ENCODE measurements at places on chromosomes 4 and X.

GRCh38 chrX:151984328-151984727, 9.9 kb upstream of the GABRE start:
- DNase-seq: no peak

- DNase-seq: no peak
These were observed 544.5 kb downstream of the PPP4R3C start for GRCh38 chrX:26918631-26919030.

DNA sequence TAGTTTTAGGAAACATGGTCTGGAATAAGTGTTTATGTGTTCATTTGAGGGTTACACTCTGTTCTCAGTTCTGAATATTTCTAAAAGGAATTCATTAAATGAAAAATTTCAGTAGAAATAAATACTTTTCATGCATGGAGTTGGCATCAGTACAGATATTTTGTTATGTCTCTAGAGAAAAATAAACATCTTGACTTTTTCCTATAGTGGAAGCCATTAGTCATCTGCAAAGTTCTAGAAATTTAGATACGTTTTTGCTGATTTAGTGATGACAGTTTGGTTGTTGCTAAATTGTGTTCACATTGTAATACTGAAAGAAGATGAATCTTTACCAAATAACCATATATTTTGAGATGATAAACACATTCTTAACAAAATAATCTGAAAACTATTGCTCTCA, 268.2 kb upstream of the TEX13A start:
- DNase-seq: no peak

DNA sequence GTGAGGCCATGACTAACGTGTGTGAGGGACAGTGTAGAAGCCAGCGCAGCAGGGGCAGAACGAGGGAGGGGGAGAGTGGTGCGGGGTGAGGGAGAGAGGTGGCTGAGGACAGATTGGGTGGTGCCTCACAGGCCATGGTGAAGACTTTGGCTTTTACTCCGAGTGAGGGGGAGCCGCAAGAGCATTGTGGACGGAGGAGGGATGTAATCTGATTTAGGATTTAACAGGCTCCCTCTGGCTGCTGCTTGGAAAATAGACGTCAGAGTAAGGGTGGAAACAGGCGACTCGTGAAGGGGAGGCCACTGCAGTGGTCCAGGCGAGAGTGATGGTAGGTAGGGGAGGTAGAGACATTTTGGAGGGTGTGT, 13.0 kb downstream of the PPP1R3F start:
- no peak for DNase-seq

GRCh38 chrX:153829799-153830639, at the start of gene PDZD4:
Gene PDZD4, minus strand, starts transcription at chrX:153830544. Its CDS starts 246 bp downstream, at chrX:153830298.
- DNase-seq: peak; percentile 25

GRCh38 chr4:186204103-186204559, 12.8 kb downstream of the CYP4V2 start:
- peak; percentile 73 for DNase-seq

DNA sequence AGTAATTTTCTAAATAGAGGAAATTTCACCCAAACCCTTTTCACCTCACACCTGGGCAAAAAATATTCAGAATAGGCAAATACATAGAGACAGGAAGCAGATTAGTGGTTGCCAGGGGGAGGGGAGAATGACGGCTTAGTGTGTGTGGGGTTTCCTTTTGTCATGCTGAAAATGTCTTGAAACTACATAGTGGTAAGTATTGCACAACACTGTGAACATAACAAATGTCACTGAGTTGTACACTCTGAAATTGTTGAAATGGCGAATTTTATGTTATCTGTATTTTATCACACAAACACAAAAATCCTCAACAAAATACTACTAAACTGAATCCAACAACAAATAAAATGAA, 60.7 kb upstream of the PLAC1 start:
- peak; percentile 58 for DNase-seq

DNA sequence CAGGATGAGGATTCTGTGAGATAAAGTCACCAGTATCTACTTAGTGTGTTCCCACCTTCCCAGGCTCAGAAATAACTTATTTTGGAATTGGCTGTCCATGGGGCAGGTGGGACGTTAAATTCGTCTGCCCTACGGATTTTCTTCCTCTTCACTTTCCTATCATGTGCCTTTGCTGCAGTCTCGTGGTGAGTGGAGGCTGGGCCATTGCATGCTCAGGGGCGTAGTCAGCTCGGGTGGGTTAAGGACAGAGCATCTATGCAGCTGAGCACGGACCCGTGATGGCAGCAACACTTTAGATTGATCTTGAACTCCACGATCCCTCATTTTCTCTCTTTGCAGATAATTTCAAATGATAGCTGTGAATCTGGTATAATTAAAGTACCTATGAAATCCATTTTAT, 51.5 kb downstream of the CLDN22 start:
- DNase-seq: no peak

DNA sequence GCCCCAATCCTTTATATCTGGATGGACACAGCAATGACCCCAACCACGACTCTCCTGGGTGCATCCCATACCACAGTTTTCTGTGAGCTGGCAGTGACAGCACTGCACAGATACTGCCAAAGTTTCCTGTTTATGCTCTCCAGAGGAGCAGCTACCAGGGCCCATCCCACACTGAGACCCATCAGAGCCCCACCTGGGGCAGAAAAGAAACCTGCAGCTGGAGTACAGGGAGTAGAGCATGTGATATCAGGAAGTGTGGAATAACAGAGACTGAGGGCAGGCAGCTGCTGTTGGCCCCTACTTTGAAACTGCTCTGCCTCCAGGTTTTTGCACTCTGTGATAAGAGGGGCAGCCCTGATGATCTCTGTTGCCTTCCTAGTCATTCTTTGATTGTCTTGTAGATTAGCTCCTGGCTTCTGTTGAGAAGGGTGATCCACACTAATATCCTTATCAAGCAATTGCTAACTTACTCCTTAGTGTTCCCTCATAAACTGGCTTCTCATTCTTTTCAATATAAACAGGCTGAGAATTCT, 526.3 kb upstream of the TECRL start:
- DNase-seq: no peak

GRCh38 chr4:30879855-30880598, 159.9 kb downstream of the PCDH7 start:
- no peak for DNase-seq

- DNase-seq: no peak
These were observed 1984.3 kb upstream of the IGFBP7 start for GRCh38 chr4:59094505-59094904.

DNA sequence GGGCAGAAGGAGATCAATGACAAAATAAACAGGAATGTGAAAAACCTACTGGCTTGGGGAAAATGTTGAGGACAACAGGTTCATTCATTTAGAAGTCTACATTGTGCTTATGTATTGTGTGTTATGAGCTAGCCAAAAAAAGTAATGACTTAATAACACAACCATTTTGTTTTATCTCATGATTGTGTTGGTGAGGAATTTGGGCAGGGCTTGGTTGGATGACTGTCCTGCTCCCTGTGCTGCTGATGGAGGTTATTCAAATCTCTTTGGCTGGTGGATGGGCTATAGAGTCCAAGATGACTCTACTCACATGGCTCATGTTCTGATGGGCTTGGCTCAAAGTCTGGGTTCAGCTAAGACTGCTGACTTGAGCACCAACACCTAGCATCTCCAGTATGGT, 116.3 kb downstream of the HS3ST1 start:
- DNase-seq: no peak

DNA sequence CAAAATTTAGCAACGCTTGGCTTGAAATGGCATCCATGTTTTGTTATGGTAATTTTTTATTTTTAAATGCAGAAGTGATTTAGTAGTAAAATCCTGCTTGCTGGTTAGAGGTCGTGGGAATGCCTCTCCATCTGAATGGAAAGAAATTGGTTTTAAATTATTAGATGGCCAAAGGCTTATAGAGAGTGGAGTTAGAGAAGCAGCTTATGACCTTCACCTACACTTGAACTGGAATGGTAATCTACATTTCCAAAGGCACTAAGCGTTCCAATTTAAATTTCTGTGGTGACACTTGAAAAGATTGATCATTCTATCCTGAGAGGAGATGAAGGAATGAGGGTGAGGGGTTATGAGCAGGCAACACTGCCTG, 280.7 kb downstream of the RAPGEF2 start:
- no peak for DNase-seq

DNA sequence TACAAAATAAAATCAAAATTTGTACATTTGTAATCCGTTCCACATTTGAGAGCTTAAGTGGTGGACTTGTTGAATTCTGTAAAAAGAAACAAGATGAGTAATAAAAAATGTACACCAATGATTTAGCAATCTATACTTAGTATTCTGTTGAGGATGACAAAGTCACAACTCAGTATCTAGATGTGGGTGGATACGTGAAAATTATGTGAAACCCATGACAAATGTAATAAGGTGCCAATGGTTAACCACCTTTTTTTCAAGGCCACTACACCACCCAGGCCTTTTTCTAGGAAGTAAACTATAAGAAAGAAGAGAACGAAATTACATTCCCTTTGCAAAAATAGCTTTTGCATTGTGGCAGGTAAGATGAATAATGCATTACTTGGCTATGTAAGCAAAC, 77.0 kb downstream of the ATP8A1 start:
- DNase-seq: no peak

GRCh38 chr4:156945532-156945931, 26.1 kb downstream of the PDGFC start:
- DNase-seq: no peak

DNA sequence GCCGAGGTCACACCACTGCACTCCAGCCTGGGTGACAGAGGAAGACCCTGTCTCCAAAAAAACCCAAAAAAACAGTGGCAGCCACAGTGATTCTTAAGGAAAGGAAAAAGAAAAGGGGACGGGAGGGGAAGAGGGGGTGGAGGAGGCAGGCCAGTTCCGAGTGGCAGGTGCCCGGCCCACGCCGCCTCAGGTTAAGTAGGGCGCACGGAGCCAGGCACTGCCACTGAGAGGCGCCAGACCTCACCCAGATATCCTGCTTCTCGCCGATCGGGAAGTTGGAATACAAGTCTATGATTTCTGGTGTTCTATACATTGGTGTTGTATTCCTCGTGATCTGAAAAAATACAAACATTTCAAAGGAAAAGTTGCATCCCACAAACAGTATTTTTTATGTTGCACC, 35.9 kb downstream of the GAK start:
- DNase-seq: no peak

DNA sequence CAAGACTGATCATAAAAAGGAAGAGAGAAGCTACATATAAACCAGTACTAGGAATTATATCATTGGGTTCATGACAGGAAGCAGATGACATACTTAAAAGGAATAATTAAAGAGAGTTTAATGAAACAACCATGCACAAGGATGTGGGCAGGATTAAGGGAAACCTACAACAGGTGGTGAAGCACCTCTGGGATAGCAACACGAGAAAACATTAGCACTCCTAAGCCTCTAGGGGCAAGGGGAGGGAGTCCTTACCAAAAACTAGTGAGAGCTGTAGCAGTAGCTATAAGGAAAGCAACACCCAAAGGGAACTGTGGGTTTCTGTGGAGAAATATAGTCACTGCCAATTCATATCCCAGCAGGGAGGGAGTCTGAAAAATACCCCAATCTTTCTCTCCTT, 7.2 kb upstream of the THOC2 start:
- no peak for DNase-seq

GRCh38 chr4:105386012-105386411, 87.8 kb downstream of the PPA2 start:
- no peak for DNase-seq

DNA sequence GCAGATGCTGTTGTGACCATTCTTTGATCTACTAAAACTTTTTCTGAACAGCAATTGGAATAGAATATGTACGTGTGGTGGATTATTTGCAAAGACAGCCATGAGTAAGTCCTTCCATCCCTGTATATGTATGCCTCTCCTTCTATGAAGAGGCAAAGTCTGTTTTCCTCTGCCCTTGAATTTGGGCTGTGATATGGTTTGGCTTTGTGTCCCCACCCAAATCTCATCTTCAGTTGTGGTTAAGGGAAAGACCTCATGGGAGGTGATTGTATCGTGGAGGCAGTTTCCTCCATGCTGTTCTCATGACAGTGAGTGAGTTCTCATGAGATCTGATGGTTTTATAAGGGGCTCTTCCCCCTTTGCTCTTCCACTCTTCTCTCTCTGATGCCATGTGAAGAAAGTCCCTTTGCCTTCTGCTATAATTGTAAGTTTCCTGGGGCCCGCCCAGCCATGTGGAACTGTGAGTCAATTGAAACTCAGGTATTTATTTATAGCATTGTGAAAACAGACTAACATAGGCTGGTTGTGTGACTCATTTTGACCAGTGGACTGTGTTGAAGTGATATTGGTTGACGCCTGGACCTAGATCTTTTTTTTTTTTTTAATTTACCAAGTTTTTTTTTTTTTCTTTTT, 108.3 kb upstream of the CAMK2D start:
- peak; percentile 76 for DNase-seq

DNA sequence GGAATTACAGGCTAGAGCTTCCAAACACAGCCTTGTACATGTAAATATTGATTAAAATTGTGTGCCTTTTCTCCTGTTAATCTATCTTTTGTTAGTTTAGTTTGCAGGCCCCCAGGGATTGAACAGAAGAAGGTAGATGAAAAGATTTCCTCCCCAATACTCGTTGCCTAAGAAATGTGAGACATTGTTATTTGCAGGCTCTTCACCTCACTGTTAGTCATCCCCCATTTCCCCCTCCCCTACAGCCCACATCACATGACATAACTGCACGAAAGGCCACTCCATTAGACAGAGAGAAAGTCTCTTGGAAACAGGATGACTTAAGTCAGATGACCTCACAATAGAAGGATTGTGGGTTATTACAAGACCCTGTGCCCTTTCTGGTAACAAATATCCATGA, 13.3 kb upstream of the MID1 start:
- DNase-seq: no peak

- DNase-seq: no peak
These were observed 605.7 kb upstream of the PABPC4L start for GRCh38 chr4:134807231-134807745.

GRCh38 chr4:174117445-174117844, 166.0 kb downstream of the FBXO8 start:
- no peak for DNase-seq

- no peak for DNase-seq
These were observed 76.5 kb upstream of the BOD1L1 start for GRCh38 chr4:13704035-13704434.

GRCh38 chr4:171794528-171794927, 18.7 kb upstream of the GALNTL6 start:
- no peak for DNase-seq

DNA sequence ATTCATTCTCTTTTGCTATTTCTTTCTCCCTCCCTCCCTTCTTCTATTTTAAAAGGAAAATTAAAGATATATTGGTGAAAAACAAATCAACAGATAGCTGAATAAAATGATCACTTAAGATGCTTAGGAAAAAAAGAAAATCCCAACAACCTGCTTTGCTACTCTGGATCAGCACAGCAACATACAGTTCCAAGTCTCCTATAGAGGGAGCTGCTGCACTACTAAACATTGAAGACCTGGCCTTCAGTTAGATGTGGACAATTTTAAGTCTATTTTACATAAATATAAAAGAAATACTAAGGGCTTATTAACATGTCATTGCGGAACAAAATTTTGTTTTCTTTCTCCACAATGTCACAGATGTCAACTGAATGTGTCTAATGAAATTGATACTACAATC, 226.4 kb downstream of the MAGEB5 start:
- no peak for DNase-seq
